ENCODE measurements at places on chromosomes 4 and X.

GRCh38 chr4:181550381-181550780 is 692.8 kb upstream of the TENM3 start:
- DNase-seq: no peak

GRCh38 chr4:65021149-65021548 is 611.9 kb upstream of the TECRL start:
- no peak for DNase-seq

GRCh38 chrX:69503782-69504625 is at the start of gene NALF2:
TSS of gene NALF2 (plus strand) at chrX:69504326. CDS start at chrX:69505283, 957 bp downstream.
- DNase-seq: no peak

DNA sequence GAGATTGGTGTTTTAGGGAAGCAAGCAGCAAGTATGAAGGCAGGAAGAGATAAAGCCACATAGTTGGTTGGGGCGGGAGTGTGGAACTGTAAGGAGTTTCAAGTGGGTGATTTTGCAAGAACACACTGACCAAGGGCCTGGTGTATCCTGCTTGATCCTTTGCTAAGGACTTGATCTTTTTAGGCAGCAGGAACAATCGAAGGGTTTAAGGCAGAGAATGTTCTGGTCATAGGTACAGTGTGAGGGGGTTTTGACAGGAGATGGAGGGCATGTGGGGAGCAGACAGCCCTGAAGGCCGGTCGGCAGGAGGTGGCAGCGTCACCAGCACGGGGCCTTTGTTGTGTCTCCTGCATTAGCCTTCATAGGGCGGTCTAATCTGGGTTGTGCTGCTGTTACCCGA is 54.7 kb downstream of the FAM193A start:
- DNase-seq: no peak

- no peak for DNase-seq
Observed at GRCh38 chr4:187992971-187993370, 2.6 kb upstream of the ZFP42 start.

GRCh38 chr4:169311643-169312365 is 41.0 kb upstream of the SH3RF1 start:
- DNase-seq: no peak

- no peak for DNase-seq
Observed at GRCh38 chr4:153808175-153808574, 19.3 kb upstream of the SFRP2 start.

DNA sequence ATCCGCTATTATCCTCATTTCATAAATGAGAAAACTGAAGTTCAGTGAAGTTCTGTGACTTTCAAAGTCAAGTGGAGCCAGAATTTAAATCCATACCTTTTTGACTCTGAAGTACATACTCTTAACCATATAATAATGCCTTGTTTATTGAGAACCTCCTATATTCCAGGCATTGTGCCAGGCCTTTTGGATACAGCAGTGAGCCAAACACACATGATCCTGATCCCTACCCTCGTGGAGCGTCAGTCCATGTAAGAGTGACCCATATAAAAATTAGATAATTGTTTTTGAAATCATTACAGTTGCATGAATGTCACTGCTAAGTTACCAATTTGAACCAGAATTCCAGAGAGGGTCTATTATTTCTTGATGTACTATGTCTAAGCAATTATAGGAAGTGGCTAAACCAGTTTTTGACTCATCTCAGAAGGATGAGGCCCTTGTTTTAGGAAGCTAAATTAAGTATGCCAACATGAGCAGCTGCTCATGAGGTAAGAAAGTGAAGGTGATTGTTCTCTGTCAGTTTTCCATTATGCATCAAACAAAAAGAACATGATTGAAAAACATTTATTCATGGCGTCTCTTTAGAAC is 289.5 kb downstream of the GLUD2 start:
- DNase-seq: no peak

DNA sequence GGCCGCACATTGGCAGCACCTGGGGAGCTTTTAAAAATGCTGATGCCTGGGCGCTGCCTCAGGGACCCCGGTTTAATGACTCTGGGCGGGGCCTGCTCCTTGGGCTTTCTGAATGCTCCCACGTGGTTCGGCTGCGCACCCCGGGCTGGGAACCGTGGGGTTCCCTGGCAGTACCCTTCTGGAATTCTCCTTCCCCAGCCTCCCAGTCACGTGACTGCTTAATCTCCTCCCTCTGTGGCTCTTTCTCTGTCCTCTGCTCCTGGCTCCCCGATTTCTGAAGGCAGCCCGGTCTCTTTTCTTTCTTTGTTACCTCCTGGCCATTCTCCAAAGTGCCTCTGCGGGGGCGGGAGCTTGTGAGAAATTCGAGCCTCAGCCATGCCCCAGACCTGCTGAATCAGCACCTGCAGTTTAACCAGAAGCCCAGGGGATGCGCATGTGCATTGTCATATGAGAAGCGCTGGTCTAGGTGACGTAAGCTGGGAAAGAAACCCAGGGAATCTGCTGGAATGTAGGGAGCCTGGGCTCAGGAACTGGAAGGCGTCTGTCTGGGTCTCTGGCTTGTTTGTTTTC is 16.6 kb downstream of the CLCN4 start:
- DNase-seq: no peak

DNA sequence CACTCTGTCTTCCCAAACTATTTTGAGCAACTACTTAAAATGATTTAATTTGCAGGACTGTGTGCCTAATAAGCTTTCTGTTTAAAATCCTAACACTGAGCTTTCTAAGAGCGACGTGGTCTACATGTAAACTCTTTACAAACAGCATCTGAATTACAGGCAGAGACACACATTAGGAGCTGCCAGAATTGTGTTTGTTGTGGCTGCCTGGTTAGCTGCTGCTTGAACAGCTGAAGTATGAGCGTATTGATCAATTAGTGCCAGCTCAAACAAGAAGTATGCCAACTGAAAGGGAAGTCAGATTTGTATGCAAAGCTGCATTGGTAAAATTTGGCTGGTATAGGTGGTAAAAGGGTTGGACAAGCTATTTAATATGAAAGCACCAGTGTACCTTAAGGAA is 384.4 kb downstream of the PCDH7 start:
- no peak for DNase-seq

GRCh38 chr4:173367946-173368345 is 2.8 kb upstream of the SAP30 start:
- DNase-seq: no peak
